Suppressor macrophage treated with lipopolysaccharide for 1 hour (primary cell): ENCODE measurements at places on chromosomes 12 and 14.

- no peak for DNase-seq
These were observed 127.7 kb downstream of the TMEM30B start for GRCh38 chr14:61153431-61153830.

DNA sequence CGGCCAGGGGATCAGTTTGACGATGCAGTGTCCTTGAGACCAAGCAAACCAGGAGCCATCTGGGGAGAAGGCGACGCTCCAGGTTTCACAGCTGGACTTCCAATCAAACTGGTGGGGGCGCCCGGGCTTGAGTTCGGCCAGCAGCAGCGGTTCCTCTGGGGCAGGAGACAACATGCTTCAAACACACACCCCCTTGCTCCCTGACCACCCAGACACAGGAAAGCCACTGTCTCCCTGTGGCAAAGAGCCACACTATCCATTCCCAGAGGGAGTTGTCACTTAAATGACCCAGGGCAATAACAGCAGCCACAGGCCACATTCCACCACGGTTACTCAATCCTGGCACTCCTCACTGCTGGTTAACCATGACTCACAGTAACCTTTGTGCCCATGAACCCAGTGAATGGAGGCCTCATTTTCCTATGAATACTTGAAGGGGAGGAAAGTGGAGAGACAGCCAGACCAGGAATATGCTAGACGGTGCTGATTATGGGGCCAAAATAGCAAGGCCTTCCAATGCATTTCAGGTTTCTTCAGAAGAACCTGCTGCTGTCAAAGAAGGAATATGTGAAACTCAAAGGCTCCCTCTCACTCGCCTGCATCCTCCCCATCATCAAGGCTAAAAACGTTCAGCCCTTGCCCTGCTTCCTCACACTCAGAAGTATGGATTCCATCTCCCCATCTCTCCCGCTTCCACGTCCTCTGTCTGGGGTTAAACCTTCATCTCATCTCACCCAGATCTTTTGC lies 8.5 kb downstream of the WSB2 start:
- DNase-seq = peak; percentile 65

GRCh38 chr14:20690848-20691640 lies 2.5 kb downstream of the ANG start:
- peak; percentile 83 for DNase-seq

GRCh38 chr14:29928117-29928640 lies 532 bp upstream of the PRKD1 start:
- DNase-seq = no peak

GRCh38 chr12:116370004-116370404 lies 92.5 kb upstream of the MED13L start:
- no peak for DNase-seq
